ENCODE measurements at places on chromosomes 2 and 18.
A peak's percentile ranks its signal among the peaks of the same experiment; 100 is the strongest.

DNA sequence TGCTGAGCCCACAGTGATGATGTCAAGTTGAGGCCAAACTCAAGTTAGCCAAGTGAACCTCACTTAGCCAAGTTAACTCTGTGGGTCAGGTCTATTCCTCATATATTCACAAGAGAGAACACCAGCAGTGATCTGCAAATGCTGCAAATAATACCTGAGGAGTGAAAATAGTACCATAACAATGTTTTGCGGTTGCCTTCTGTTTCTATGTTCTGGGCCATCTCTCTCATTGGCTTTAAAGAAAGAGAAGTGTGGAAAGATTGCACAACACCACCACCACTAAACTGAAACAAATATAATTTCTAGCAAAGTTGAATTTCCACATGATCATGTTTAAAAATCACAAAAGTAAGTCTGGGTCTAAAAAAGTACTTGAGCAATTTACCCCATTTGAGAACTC, 211.1 kb upstream of the GALNT5 start:
- H3K4me1 ChIP-seq, result no peaks in the 10 kb centered on the region
- no peak overlapping the region for H3K27ac ChIP-seq
- no peaks in the 10 kb centered on the region for H3K27me3 ChIP-seq
- no peak overlapping the region for H3K4me3 ChIP-seq
- DNase-seq, result no peak

GRCh38 chr2:41920812-41921211, 127.0 kb upstream of the PKDCC start:
- no peak for DNase-seq
- H3K27me3 ChIP-seq, result peaks cover 6% of the 10 kb centered on the region
- no peaks in the 10 kb centered on the region for H3K36me3 ChIP-seq
- no peaks in the 10 kb centered on the region for H3K4me1 ChIP-seq

DNA sequence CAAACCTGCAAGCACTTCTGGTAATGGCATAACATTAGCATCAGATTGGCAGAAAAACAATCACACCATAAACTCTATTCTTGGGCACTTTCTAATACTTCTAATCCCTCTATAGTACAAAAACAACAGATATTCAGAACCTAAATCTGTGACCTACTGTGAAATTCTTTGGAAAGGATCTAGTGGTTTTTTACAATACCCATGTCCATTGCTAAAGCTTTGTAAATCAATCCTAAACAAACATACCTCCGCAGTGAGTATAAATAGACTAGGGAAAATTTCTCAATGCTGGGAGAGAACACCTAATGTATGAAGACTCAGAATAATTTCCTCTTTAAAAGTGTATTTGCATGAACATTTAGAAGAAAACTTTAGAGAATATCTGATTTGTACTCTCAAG, 1098.5 kb upstream of the DDX18 start:
- H3K36me3 ChIP-seq, result no peaks in the 10 kb centered on the region
- DNase-seq, result no peak
- H3K27me3 ChIP-seq, result no peaks in the 10 kb centered on the region
- H3K4me1 ChIP-seq, result no peaks in the 10 kb centered on the region
- H3K27ac ChIP-seq, result no peak overlapping the region

- no peak overlapping the region for H3K27ac ChIP-seq
- no peak for DNase-seq
- no peaks in the 10 kb centered on the region for H3K4me1 ChIP-seq
- H3K36me3 ChIP-seq, result no peaks in the 10 kb centered on the region
- no peaks in the 10 kb centered on the region for H3K27me3 ChIP-seq
- H3K4me3 ChIP-seq, result no peak overlapping the region
These were observed 144.8 kb downstream of the ZNF804A start for GRCh38 chr2:184743096-184743495.

DNA sequence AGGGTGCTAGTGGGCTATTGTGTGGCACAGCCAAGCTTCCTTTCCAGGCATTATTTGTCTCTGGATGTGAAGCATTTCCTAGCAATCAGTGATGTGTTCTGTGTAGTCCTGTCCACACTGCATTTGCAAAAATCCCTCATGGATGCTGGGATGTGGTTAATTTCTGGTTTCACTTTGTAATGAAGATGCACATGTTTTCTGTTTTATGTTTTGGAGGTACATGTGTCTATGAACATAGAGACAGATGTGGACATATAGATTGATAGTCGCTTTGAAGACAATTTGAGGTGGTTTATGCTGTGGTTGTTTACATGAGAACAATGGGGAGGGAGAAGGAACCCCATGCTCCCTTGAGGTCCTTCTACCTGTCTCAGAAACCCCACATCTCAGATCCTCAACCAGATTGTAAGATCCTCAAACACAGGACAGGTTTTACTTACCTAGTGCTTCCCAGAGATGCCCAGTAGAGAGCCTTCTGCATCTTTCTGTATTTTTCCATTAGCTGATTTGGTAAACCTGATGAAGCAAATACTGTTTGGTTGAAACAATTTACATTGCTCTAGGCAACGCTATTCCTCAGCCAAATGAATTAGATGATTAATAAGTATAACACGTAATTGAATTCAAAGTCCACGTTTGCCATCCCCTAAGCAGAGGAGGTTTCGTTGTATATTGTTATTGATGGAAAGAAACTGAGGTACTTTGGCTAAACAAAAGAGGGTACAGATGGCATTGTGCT, 204.4 kb downstream of the SPP2 start:
- no peak overlapping the region for H3K27ac ChIP-seq
- peaks cover 21% of the 10 kb centered on the region for H3K4me1 ChIP-seq
- H3K27me3 ChIP-seq, result no peaks in the 10 kb centered on the region
- H3K36me3 ChIP-seq, result no peaks in the 10 kb centered on the region
- no peak for DNase-seq

DNA sequence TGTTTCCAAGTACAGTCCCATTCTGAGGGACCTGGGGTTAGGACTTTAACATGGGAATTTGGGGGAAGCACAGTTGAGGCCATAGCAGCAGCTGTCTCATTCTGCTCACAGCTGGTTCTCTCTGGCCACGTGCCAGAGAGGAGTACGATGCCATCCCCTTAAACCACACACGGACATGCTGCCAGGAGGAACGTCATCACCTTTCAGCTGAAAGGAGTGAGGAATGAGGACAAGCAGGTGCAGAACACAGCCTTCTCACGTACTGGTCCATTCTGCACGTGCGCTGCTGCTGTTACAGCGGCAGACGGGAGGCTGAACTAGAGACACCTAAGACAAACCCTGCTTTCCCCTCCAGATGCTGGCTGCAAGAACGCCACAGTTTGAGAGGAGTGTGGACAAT, 33.5 kb downstream of the ODC1 start:
- H3K4me1 ChIP-seq, result peaks cover 24% of the 10 kb centered on the region
- no peak for DNase-seq
- H3K27ac ChIP-seq, result no peak overlapping the region
- peaks cover 21% of the 10 kb centered on the region for H3K36me3 ChIP-seq

GRCh38 chr2:120735746-120736170, at the start of gene GLI2:
Gene GLI2 (plus strand): TSS chr2:120735868. CDS start chr2:120797321, 61,453 bp downstream.
- no peak within 1 kb of the TSS for H3K27ac ChIP-seq
- H3K4me3 ChIP-seq, result no peak within 1 kb of the TSS
- H3K27me3 ChIP-seq, result peaks cover 88% of the 10 kb centered on the region
- H3K36me3 ChIP-seq, result no peaks in the 10 kb centered on the region
- H3K4me1 ChIP-seq, result peaks cover 7% of the 10 kb centered on the region

- H3K4me1 ChIP-seq, result no peaks in the 10 kb centered on the region
- peak; percentile 25 for DNase-seq
- peaks cover 7% of the 10 kb centered on the region for H3K36me3 ChIP-seq
- no peak overlapping the region for H3K4me3 ChIP-seq
- H3K27ac ChIP-seq, result no peak overlapping the region
- H3K27me3 ChIP-seq, result no peaks in the 10 kb centered on the region
These were observed 107.1 kb upstream of the ODC1 start for GRCh38 chr2:10554961-10555809.

DNA sequence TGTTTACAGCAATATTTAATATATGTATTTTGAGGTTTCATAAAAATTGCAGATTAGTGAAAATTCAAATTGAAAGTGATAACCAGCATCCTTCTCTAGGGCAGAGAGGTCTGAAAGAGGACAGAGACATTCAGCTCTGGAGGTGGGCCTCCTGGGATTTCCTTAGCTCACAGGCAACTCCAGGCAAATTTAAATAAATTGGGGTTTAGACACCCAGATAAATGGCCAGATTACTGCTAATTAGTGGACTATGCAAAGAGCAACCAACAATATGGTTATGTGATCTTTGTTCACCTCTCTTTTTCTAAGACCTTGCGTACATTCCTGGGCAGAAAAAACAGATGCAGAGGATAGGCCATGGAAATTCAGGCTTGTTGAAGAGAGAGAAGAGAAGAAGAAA, 1282.8 kb upstream of the ACVR2A start:
- no peak overlapping the region for H3K4me3 ChIP-seq
- H3K27me3 ChIP-seq, result no peaks in the 10 kb centered on the region
- DNase-seq, result no peak
- no peaks in the 10 kb centered on the region for H3K4me1 ChIP-seq
- H3K36me3 ChIP-seq, result no peaks in the 10 kb centered on the region
- no peak overlapping the region for H3K27ac ChIP-seq

DNA sequence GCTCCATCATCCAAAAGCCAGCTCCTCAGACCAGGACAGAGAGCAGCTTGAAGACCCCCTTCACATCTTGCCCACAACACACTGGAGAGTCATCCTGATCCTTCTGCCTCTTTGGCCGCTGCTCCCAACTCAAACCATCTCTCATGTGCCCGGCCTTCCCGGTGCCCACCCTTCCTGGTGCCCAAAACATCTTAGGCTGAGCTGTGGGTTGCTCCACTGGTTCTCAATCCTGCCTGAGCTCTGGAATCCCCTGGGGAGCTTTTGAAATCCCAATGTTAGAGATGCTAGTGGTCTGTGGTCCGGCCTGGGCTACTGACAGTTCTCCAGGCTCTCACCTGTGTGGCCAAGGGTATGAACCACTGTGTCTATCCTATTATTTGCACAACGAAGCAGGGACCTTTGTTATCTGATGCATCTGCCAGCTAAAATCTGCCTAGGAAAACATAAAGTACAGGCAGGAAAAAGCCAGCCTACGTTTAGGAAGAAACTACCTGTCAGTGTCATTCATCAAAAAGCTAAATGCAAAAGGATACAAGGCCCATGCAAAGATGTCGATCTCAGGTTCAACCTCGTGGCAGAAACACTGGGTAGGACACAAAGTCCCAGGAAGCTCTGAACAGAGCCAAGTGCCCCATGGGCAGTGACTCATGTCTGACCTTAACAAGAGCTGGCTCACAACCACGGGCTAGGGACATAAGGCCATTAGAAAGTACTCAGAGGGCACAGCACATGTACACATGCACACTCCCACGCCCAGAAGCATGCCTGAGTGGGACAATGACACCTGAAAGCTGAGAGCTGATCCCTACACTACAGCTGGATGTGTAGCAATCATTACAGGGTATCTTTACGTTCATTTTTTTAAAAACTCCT, 30.8 kb downstream of the TBC1D8 start:
- no peaks in the 10 kb centered on the region for H3K36me3 ChIP-seq
- H3K4me3 ChIP-seq, result no peak overlapping the region
- no peak overlapping the region for H3K27ac ChIP-seq
- DNase-seq, result no peak
- H3K27me3 ChIP-seq, result no peaks in the 10 kb centered on the region

- no peak for DNase-seq
- H3K4me1 ChIP-seq, result peaks cover 37% of the 10 kb centered on the region
- H3K4me3 ChIP-seq, result peak overlapping the region; percentile 92
- H3K27me3 ChIP-seq, result no peaks in the 10 kb centered on the region
- peak overlapping the region; percentile 98 for H3K27ac ChIP-seq
These were observed 726 bp upstream of the SS18 start for GRCh38 chr18:26091047-26091630.

- H3K4me3 ChIP-seq, result no peak overlapping the region
- H3K36me3 ChIP-seq, result no peaks in the 10 kb centered on the region
- H3K27ac ChIP-seq, result no peak overlapping the region
These were observed 272.5 kb downstream of the ZNF407 start for GRCh38 chr18:74869904-74870863.

DNA sequence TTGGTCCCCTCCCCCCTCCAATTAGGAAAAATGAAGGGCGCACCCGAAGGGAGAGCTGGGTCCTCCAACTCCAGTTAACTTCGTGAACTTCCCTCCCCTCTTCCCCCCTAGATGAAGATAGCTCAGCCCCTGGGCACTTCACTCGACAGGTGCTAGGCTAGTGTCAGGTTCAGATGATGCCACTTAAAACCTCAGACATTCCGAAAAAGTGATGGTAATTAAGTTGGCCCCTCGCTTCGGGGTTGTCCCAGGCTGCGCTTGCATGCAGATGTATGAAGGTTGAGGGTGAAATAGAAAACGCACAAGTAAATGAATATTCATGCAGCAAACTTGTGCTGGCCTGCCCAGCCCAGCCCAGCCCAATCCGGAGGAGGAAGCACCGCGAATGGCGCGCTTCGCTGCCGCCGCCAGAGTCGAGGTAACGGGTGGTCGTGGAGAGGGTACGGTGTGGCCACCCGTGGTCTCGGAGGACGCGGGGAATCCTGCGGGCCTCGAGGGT, 3.0 kb upstream of the GBX2 start:
- peak overlapping the region; percentile 22 for H3K27ac ChIP-seq
- peaks cover 14% of the 10 kb centered on the region for H3K4me1 ChIP-seq

DNA sequence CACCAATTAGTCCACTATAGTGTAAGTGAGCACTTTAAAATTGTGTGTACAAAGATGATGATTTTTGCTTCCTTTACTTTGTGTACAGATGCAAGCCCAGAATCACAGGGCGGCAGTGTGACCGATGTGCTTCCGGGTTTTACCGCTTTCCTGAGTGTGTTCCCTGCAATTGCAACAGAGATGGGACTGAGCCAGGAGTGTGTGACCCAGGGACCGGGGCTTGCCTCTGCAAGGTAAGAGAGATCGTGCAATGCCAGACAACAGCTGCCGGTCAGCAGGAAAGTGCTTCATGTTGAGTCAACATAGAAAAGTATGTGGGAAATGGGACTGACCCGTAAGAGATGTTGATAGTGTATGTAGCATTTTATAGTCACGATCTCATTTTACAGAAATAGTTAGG, 156.8 kb upstream of the TTC39C start:
- DNase-seq, result no peak
- peaks cover 17% of the 10 kb centered on the region for H3K4me1 ChIP-seq
- no peak overlapping the region for H3K4me3 ChIP-seq
- no peaks in the 10 kb centered on the region for H3K36me3 ChIP-seq
- no peaks in the 10 kb centered on the region for H3K27me3 ChIP-seq

Measured in activated T-cell treated with anti-CD3 and anti-CD28 coated beads, Interleukin-2, amount 50 U/mL, for 24 hours (primary cell).